Hindlimb muscle (tissue), 1 donor: ENCODE measurements at places on chromosomes 3 and 15. TPM values are rescaled to one million over a fixed set of nuclear protein-coding genes. Genes with fewer than 3 reads are reported as not detected.

ITIH4 gene
- 38.3 TPM for polyA plus RNA-seq

GATM gene
- 304 TPM for polyA plus RNA-seq

AGBL1 gene
- polyA plus RNA-seq = 11.7 TPM

LMAN1L gene
- not detected for polyA plus RNA-seq

RAB5A gene
- polyA plus RNA-seq = 36.6 TPM

IGSF10 gene
- 2.8 TPM for polyA plus RNA-seq

MINAR1 gene
- polyA plus RNA-seq = 1.7 TPM

GPR149 gene
- polyA plus RNA-seq = 0.14 TPM

MGLL gene
- 28.0 TPM for polyA plus RNA-seq

C3orf33 gene
- 3.8 TPM for polyA plus RNA-seq

ZNF660 gene
- polyA plus RNA-seq = 5.7 TPM

C3orf20 gene
- 0.08 TPM for polyA plus RNA-seq

CP gene
- polyA plus RNA-seq = 2.1 TPM

FETUB gene
- not detected for polyA plus RNA-seq
